ENCODE measurements at places on chromosomes 3 and 15.

DNA sequence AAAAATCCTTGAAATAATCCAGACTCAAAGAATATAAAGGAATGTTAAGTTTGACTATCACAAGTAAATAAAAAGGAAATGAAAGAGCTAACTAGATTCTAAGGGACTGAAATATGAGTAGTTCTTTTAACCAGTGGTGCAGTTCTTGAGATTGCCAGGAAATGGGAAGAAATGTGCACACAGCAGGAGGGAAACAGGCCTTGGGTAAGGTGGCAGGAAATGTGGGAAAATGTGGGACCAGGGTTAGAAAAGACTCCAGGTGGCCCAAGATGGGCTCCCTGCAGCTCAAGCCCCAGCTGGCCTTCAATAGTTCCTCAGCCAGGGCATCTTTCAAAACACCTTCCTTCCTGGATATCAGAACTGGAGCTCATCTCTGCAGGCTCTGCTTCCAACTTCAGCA, 181.3 kb downstream of the ISL2 start:
- DNase-seq: no peak

GRCh38 chr15:69533522-69533921, 80.9 kb downstream of the RPLP1 start:
- DNase-seq: no peak

DNA sequence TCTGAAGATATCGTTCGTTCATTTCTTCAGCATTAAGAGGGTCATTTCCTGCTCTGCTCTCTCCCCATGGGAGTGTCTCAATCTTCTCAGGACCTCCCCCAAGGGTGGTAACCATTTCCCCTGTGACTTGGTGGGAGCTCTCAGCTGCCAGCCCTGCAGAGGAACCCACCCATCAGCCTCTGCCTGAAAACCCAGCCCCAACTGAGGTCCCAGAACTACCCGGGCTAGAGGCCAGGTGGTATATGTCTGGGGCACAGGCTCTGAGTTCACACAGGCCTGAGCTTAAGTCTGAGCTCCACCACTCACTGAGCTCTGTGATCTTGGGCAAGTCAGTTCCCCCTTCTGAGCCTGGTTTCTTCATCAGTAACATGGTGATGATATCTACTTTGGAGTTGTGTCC, 10.0 kb upstream of the ATP2B2 start:
- no peak for DNase-seq

DNA sequence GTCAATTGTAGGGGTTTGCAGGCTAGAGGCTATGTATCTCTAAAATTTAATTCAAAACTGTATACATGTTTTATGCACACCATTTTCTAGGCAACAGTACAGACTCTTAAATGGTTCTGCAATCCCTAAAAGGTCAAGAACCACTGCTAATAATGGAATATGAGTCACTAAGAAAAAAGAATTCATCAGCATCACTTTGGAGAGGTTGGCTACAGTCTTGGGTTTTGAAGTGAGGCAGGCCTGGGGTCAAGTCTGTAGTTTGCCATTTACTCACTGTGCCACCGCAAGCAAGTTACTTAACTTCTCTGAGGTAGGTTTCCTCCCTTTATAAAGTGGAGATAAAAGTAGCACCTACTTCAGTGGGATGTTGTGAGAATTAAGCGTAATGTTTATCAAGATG, 33.7 kb downstream of the THRB start:
- DNase-seq: no peak

DNA sequence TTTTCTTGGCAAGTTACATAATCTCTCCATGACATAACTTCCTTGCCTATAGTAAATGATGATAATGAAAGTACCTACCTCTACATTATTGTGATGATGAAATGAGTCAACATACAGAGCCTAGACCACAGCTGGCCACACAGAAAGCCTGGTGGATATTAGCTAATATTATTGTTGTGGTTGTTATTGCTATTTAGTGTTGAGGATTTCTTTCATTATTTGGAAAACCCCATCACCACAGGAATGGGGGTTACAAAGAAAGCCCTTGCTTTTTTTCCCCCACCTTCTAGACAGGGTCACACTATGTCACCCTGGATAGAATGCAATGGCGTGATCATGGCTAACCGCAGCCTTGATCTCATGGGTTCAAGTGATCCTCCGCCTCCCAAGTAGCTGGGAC, 125.0 kb downstream of the PDZRN3 start:
- no peak for DNase-seq

GRCh38 chr3:123138839-123139444, 62.8 kb upstream of the SEC22A start:
- no peak for DNase-seq

DNA sequence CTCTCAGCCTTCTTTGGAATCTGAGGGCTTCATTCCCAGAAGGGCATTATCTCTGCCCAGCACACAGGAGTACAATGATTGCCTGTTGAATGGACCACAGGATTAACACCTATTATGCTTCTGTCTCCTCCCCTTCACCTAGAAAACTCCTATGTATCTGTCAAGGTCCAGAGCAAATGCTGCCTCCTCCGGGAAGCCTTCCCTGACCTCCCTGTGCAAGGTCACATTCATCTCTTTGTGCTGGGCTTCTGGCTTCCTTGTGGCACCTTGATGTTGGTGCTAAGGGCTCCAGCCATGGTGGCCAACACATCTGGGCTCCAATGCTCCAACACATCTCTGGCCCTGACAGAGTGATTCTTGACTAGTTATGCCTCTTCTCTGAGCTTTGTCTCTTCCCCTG, 49.9 kb upstream of the ATP2B2 start:
- no peak for DNase-seq

DNA sequence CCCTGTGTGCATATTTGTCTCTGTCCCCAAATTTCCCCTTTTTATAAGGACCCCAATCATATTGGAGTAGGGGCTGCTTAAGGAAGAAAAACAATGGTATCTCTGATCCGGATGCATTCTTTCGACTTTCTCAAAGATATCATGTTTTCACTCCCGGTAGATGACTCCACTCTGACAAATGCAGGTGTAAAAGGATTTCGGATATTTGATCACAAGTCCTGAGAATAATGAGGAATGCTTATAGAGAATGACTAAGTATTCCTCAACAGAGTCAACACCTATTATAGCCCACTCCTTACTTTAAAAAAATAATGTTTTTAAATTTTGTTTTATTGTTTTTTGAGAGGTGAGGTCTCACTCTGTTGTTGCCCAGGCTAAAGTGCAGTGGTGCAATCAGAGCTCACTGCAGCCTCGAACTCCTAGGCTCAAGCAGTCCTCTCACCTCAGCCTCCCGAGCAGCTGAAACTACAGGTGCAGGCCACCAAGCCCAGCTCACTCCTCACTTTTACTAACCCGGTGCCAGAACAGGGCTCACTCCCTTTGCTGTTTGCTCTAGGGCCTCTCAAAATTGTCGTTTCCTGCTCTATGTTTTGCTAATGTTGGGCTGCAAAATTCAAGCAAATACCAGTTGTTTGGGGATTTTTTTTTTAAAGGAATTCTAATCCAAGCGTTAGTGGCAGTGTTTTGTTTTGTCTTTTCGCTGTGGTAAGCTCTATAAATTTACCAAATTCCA, 24.6 kb downstream of the COL8A1 start:
- DNase-seq: no peak
